ENCODE measurements at places on chromosomes 7 and 10. TPM values are rescaled to one million over a fixed set of nuclear protein-coding genes. Genes with fewer than 3 reads are reported as not detected.

DNAJB12 gene
- 23.8 TPM for total RNA-seq

TNS3 gene
- total RNA-seq: 78.2 TPM

ANKMY2 gene
- total RNA-seq: 24.1 TPM

SORCS3 gene
- not detected for total RNA-seq

UTF1 gene
- not detected for total RNA-seq

STEAP1 gene
- 12.5 TPM for total RNA-seq

ANK3 gene
- total RNA-seq: 27.5 TPM

TUBAL3 gene
- not detected for total RNA-seq

CARD11 gene
- 2.8 TPM for total RNA-seq

NUTM2E gene
- not detected for total RNA-seq

GRID1 gene
- 0.09 TPM for total RNA-seq

CACNB2 gene
- total RNA-seq: under 0.01 TPM

AKR1C3 gene
- total RNA-seq: 1.2 TPM

UFSP1 gene
- total RNA-seq: 8.6 TPM

ASB4 gene
- total RNA-seq: not detected

GHITM gene
- 167 TPM for total RNA-seq

SEMA3E gene
- 0.18 TPM for total RNA-seq

ABCB4 gene
- total RNA-seq: 0.30 TPM

TUBB8 gene
- not detected for total RNA-seq

CAMK2B gene
- total RNA-seq: not detected

CCDC3 gene
- 0.05 TPM for total RNA-seq

NPY4R gene
- 2.1 TPM for total RNA-seq

NUDT1 gene
- total RNA-seq: 11.2 TPM

PSMA2 gene
- total RNA-seq: 88.5 TPM

NEURL1 gene
- 0.59 TPM for total RNA-seq

EIF4EBP2 gene
- total RNA-seq: 43.9 TPM

GRM3 gene
- not detected for total RNA-seq

OR13A1 gene
- not detected for total RNA-seq

AGBL3 gene
- 0.89 TPM for total RNA-seq

TMEM184A gene
- total RNA-seq: not detected

OPN4 gene
- 0.14 TPM for total RNA-seq

SEMA4G gene
- total RNA-seq: 1.2 TPM

PHKG1 gene
- 0.46 TPM for total RNA-seq
